ENCODE measurements at places on chromosomes 4 and X.

DNA sequence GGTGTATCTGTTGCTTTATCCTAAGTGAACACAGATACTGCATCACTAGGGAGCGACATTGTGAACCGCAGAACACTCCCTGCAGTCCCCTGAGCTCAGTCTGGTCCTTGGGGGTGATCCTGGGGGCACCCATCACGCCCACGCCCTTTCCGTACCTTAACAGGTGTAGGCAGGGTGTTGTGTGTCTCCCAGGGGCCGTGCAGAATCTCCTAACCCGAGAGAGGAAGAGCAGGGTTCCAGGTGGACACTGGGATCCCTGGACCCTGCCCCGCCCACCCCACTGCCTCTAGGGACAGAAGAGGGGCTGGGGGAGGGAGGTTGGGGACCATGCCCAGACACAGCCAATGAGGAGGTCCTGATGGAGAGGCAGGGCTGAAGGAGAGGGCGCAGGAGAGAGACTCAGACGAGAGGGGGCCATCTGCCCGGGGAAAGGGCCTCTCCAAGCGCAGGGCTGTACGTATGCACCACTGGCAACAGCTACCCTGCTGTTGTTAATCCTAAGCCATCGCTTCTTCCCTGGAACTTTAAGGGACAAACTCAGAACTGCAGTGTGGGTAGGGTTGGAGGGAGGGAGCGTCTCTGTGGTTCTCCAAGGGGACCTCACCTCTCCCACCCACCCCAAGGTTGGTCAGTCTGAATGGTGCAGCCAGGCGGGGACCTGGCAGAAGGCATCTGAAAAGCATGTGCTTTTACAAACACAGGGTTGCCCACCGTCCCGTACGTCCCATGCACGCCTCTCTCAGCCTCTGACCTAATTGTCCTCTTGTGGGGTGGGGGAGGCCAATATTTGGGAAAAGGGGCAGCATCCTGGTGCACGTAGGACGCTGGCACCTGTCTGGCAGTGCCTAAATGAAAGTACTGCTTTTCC, 2.5 kb downstream of the P2RY8 start:
- peak; percentile 42 for DNase-seq

DNA sequence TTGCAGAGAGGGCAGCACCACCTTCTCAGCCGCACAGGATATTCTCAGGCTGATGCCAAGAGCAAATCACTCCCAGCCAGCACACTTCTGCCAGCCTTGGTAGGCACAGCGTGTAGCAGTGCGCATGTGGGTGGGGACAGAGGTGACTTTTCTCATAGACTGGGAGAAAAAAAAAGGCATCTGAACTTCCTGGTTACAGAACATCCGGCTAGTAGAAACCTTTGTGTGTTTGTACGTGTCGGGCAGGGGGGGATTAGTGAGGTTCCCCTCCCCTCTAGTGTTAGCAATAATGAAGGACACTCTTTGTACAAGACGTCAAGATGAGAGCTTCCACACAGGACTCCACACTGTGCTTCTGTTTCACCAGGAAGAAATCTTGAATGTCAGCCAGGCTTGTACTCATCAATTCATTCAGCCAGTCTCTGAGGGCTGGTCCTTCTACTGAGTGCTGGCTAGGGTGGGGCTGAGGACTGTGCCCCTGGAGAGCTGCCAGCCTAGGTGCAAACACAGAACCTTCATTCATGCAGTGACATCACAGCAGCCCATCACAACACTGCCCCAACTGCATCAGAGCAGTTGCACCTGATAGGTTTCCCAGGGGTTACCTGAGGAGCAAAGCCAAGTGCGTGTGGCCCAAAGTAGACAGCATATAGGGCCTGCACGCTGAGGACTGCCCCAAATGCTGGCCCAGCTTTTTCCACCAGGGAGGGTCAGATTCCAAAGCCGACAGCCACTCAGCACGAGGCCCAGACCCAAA, 34.7 kb downstream of the SLC25A5 start:
- no peak for DNase-seq

GRCh38 chr4:24515698-24516097, 68.7 kb downstream of the DHX15 start:
- DNase-seq = no peak

- peak; percentile 31 for DNase-seq
Observed at GRCh38 chr4:108060164-108060563, 70.5 kb downstream of the HADH start.

DNA sequence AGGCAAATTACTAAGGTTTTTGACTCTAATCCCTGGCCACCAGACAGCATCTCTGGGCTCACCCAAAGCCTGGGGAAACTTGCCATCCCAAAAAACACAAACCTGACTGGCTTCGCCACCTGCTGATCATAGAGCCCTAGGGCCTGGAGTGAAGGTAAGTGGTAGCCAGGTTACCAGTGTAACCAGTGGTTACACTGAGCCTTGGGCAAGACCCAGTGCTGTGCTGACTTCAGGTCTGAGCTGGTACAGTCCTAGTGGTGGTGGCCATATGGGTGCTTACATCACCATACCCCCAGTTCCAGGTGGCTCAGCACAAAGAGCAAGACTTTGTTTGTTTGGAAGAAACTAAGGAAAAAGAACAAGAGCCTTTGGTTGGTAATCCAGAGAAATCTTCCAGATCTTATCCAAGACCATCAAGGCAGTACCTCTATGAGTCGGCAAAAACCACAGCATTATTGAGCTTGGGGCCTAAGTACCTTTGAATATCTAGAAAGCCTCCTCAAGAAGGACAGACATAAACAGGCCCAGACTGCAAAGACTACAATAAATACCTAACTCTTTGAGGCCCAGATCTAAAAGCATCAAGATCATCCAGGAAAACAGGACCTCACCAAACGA, 13.7 kb downstream of the MED14 start:
- DNase-seq = no peak

- DNase-seq = no peak
Observed at GRCh38 chrX:54825716-54826438, 18.3 kb downstream of the MAGED2 start.

DNA sequence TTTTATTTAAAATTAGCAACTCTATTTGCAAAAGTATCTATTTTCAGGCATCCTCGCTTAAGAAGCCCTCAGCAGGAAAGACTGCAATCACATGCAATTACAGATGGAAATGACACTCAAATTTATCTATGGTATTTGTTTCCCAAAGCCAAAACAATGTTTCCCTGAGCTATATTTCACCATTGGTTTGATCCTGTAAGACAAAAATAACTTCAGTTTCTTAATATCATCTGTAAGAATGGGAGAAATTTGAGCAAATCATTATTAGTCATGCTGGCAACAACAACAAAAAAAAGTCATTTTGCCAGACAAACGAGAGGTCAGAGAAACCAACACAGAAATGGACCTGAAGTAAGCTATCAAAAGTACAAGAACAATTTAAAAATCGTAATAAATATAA, 204.1 kb downstream of the NR3C2 start:
- no peak for DNase-seq

- DNase-seq = no peak
Observed at GRCh38 chr4:13694256-13694655, 66.7 kb upstream of the BOD1L1 start.

GRCh38 chr4:4776335-4776734, 83.1 kb upstream of the MSX1 start:
- DNase-seq = no peak

DNA sequence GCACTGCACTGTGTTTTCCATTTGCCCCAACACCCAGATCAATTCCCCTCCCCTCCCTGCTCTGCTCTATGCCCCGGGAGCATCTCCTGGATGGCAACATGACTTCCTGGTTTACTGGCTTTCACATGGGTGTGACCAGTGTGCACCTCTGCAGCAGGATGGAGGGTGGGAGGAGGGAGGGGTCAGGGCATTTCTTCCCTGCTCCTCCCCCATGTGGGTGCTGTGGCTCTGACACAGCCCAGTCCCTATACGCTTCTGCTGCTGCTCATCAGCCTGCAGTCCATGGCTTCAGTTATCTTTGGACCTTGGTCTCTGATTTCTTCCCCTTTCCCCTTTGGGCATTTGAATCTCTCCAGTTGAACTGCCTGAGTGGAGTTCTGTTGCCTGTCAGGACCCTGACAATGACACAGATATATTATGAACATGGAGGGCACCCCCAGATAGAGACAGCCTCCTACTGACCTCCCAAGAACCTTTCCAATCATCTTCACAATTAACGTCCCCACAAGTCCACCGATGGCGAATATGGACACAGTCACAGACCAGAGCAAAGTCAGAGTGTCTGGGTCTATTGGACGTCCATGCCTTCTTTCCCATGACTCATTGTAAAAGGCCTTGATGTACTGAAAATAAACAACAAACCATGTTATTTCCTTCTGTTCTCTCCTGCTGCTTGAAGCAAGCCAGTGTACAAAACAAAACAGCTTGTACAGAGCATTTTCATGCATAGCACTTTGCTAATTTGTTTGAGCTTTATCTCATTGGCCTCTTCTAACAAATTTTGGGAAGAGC, 24.8 kb downstream of the SLC2A9 start:
- no peak for DNase-seq

DNA sequence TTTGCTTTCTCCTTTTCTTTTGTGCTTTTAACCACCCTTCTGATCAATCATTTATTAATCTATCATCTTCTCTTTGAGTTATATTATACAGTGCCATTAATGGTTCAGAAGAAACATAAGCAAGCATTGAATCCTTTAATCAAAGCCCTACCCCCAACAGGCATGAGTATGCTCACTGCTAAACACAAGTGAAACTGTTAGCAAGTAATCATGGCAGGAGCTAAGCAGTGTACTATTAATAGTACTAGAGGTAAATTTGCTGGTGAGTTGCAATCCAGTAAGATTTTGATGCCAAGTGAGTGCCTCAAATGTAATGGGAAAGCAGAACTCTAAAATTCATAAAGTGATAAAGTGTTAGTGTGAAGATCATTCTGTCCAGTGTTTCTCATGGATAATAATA, 57.2 kb downstream of the FNIP2 start:
- no peak for DNase-seq

DNA sequence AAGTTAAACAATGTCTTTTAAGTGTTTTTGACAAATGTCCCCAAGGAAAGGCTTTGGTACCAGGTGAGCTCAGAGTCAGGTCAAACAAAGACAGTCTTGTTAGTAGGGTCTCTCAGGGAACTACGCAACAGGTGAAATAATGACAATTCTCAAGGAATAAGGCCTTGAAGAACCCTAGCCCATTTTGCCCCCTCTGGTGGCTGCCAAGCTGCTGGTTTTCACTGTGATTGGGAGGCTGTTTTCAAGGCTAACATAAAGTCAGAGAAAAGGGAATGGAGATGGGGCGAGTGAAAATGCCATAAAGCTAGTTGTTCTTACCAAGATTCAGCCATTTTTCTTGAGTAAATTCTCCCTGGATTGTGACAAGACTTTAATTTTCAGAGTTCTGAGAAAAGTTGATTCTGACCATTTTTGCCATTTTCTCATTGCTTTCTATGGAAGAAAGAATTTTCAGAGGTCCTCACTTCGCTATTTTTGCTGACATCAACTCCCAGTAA, 58.7 kb downstream of the RWDD4 start:
- DNase-seq = no peak

- DNase-seq = no peak
Observed at GRCh38 chr4:144597171-144597570, 48.8 kb upstream of the HHIP start.

- DNase-seq = no peak
Observed at GRCh38 chr4:175062183-175062592, 144.0 kb downstream of the ADAM29 start.

- no peak for DNase-seq
Observed at GRCh38 chrX:17412692-17413091, 37.7 kb downstream of the NHS start.

- no peak for DNase-seq
Observed at GRCh38 chrX:153631346-153631745, 15.7 kb upstream of the DUSP9 start.

GRCh38 chrX:50638123-50638522, 167.5 kb upstream of the DGKK start:
- no peak for DNase-seq

GRCh38 chr4:110367156-110367555, 108.8 kb upstream of the ENPEP start:
- DNase-seq = no peak

DNA sequence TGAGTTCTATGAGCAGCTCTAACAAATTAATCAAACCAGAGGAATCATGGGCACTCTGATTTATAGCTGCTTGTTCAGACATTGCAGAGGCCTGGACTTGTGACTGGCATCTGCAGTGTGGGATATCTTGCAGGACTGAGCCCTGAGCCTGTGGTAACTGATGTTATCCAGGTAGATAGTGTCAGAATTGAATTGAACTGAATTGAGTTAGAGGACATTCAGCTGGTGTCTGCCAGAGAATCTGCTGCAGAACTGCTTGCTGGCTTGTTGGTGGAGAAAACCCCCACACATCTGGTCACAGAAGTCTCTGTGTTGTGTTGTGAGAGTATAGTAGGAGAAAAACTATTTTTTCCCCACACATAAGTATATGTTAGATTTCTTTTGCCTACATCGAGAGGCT, 42.2 kb downstream of the SMIM20 start:
- no peak for DNase-seq

- DNase-seq = no peak
Observed at GRCh38 chrX:130071611-130072344, 38.5 kb downstream of the ELF4 start.

- DNase-seq = no peak
Observed at GRCh38 chrX:132834109-132834508, 124.3 kb downstream of the HS6ST2 start.

DNA sequence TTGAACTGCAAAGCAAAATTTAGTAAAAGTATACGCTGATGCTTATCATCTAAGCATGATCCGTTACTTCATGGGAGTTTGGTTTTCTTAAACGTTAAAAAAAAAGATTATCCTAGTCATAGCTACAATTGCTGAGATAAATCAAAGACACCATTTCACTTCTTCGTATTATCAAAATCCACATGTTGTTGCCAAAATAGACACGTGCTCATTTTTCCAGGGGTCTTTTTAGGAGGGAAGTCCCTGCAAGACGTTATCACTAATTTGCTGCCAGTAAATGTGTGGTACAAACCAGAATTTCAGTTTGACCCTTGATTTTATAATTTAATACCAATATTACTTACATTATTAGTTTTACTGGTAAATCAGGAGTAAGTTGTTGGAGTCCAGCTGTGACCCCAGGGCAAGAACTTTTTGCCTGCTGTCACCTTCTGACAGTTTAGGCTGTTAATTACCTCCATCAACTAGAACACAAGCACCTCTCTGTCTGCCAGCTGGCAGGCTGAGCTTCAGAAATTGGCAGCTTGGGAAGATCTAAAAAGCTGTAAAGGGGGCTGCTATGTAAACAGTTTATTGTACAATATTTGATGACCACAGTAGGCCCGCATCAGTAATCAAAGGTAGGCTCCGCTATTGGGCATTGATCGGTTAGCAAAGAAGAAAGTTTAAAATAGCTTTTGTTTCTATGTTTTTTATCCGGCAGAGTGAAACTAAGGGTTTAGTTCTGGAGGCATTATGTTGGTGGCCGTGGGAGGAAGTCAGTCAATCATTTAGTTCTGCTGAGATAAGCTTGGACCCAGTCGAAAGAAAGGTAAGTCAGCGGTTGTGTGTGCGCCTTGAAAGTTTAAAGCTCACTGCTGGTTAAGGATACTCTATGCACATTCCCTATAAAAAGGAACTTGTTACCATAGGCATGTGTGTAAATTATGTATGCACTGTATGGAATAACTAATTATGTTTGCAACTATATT, 196.4 kb downstream of the FBXO8 start:
- DNase-seq = peak; percentile 19

- DNase-seq = no peak
Observed at GRCh38 chr4:66307641-66308438, 637.6 kb upstream of the EPHA5 start.

- no peak for DNase-seq
Observed at GRCh38 chrX:138775517-138775916, 64.0 kb upstream of the FGF13 start.

- DNase-seq = no peak
Observed at GRCh38 chr4:181711387-181711786, 531.8 kb upstream of the TENM3 start.

All from WERI-Rb-1 (cell line).